ENCODE measurements at places on chromosomes 2 and 18.

GRCh38 chr2:178331474-178332432, 119.2 kb downstream of the PRKRA start:
- no peak for DNase-seq

- DNase-seq, result no peak
These were observed 39.6 kb upstream of the LDLRAD4 start for GRCh38 chr18:13178976-13179375.

DNA sequence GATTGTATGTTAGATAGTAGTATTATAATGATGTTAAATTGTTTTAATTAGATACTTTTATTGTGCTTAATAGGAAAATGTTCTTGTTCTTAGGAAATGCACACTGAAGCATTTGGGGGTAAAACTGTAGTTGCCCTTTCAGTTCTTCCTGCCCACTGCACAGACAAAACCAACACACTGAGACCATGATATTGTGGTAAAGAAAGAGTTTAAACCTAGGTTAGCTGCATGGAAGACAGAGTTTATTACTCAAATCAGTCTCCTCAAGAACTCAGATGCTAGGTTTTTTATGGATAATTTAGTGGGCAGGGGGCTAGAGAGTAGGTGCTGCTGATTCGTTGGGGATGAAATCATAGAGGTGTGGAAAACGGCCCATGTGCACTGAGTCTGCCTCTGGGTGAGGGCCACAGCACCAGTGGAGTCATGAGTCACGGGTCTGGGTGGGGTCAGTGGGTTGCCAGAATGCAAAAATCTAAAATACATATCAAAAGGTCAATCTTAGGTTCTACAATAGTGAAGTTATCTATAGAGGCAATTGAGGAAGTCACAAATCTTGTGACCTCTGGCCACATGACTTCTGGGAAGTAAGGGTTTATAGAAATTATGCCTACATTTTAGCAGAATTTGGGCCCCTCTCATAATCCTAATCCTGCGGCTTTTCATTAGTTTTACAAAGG, 283.4 kb upstream of the FBXO11 start:
- DNase-seq, result no peak

DNA sequence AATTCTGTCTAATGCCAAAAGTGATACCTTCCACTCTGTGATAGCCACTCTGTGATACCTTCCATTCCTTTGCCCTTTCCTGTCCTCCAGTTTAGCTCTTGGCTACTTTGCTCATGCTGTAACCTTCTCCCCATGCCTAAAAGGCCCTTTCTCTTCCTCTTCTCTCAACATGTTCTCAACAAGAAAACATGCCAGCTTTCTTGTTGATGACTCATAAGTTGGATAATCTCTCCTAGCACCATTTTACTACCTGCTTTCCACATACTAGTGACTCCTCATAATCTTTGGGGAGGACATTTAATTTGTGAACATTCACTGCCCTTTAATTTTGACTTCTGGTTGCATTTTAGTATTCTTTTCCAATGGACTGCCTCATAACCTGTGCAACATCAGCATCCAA, 55.9 kb upstream of the NT5C1B start:
- no peak for DNase-seq

DNA sequence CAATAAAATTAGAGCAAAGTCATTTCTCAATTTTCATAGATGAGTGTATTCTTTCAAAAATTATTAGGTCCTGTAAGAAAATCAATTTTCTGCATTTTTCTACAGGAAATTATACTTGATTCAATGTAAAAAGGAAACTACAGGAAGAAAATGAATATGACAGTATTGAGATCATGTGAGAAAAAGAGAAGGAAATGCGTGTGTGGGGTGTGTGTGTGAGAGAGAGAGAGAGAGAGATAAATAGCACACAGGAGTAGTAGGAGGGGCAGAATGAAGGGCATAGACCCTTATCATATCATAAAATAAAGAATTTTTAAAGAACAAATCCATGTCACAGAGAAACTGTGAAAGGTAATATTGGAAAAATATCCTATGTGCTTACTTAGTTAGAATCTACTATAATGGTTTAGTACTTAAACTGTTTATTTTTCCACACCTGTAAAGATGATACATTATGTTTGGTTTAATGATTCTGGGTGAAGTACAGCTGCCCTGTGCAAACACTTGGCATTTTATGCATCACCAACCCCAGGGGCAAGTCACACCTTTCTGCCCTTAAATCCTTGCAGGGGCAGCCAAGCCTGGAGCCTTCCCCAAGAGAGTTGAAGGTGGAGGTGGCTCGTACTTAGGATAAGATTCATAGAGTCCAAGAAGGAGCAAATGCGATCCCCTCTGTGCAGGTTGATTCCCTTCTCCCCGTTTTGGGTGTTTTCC, 276.4 kb downstream of the TGIF1 start:
- DNase-seq, result no peak

GRCh38 chr2:144376460-144376859, 143.5 kb downstream of the ZEB2 start:
- no peak for DNase-seq

DNA sequence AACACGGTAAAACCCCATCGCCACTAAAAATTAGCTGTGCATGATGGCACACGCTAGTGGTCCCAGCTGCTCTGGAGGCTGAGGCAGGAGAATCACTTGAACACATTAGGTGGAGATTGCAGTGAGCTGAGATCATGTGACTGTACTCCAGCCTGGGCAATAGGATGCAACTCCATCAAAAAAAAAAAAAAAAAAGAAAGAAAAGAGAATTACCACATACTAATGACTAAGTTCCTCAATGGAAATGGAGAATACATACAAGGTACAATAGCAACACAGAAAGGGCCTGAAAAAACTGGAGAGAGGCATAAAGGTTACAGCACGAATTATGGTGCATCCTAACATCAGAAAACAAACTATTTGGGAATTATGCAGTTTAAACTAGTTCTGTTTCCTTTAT, 81.3 kb downstream of the CDH2 start:
- DNase-seq, result no peak

DNA sequence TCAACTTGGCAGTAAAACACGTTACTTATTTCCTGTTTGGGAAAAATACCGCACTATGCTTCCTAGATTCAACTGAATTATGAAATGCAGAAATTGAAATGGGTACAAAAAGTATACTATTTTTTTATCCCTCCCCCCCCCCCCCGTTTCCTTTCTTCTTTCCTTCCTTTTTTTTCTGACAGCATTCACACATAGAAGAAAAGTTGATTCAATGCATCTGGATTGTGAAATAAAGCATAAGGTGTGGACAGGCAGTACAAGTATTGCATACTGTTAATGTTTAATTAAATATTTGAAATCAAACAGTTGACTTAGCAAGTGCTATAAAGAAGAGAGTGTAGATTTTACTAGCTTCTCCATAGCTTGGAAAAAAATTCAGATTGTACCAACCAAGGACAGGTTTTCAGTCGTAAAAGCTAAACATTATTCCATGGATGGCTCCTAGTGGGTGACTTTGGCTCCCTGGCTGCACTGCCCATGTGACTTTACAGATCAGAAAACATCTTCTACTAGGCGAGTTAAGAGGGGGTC, 21.6 kb upstream of the AGFG1 start:
- no peak for DNase-seq

- no peak for DNase-seq
These were observed 492 bp downstream of the CHRNA1 start for GRCh38 chr2:174763780-174764179.

DNA sequence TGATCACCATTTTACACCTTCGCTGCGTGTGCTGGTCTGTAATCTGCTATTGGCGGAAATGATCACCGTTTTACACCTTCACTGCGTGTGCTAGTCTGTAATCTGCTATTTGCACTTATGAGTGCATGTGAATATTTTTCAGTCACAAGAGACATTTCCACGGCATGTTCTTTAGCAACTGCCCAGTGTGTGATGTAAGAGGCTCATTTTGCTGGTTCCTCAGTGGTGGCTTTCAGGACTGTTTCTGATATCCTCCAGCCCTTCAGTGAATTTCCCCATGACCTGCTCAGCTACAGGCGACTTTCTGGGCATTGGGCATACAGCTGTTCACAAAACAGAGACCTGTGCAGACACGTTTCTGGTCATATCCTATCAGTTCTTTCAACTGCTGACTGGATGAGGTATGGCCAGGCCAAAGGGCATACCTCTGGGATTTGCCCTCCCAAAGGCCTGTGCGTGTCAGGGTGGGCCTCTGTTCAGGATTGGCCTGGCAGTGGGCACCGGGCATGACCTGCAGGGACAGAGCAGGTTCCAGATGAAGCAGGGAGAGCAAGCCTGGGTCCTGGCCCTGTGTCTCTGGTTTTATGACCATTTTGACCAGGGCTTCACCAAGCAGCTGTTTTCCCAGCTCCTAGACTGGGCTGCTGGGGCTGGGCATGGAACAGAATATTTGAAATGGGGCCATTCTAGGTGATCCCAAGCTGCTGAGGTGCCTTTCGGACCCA, 521 bp upstream of the PROM2 start:
- no peak for DNase-seq

- DNase-seq, result no peak
These were observed 196.1 kb downstream of the LTBP1 start for GRCh38 chr2:33142810-33143209.

- no peak for DNase-seq
These were observed 115.2 kb downstream of the INHBB start for GRCh38 chr2:120461092-120461491.

DNA sequence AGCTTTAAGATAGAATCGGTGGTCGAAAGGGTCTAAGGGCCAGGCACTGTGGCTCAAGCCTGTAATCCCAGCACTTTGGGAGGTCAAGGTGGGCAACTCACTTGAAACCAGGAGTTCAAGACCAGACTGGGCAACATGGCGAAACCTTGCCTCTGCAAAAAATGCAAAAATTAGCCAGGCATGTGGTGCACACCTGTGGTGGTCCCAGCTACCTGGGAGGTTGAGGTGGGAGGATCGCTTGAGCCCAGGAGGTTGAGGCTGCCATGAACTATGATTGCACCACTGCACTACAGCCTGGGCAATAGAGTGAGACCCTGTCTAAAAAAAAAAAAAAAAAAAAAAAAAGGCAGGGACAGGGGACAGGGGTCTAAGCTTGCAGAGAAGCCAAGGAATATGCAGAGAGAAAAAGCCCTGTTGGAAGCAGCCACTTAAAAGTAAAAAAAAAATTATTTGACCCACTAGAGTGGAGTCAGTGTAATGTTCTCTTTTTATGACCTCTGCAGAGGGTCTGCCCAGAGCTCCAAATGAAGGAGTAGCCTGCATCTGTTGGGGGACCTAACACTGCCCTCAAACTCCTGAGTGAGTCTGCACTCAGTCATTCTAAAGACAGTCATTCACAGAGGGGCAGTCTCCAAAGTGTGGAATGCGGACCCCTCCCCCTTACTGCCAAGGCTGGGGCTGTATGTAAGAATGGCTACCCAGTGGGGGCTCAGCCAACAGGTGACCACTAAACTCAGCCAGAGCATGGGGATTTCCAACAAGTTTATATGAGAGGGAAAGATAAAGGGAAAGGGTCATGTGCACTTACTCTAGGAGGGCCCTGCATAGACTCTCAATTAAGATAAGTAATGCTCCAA, 118.5 kb upstream of the CDCA7 start:
- no peak for DNase-seq

- peak; percentile 46 for DNase-seq
These were observed 261.0 kb upstream of the CXCR4 start for GRCh38 chr2:136378712-136379595.

- no peak for DNase-seq
These were observed 3.0 kb downstream of the CALCRL start for GRCh38 chr2:187445051-187445450.

DNA sequence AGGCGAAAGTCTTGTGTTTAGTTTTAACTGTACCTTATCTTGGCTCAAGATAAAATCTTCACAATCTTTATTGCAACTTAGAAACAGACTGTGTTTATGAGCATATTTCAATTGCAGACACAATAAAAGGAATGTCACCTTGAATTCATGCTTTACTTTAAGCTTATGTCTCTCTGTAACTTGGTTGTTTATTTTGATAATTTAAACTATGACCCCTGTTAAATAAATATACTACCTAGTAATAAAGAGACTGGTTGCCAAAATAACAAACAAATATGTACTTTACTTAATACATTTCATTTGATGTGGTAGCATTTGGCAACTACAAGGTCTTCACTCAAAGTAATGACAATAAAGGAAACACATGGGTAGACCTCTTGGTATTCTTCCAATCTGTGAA, 202.6 kb downstream of the KCNJ3 start:
- no peak for DNase-seq

DNA sequence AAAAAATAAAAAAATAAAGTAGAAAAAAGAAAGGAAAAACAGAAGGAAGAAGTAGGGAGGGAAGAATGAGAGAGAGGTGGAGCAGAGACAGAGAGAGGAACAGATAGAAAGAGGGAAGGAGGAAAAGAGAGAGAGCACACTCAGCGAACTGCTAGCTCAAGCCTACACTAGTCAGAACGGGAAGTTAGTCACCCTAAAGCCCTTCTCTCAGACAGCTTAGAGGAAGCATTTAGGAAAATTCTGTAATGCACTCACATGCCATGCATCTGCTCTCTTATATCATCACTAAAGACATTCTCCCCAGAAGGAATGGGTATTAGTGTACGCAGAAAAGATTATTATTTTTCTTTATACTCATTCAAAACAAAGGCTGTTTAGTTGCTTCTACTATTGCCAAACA, 68.1 kb upstream of the SULT1C3 start:
- no peak for DNase-seq

DNA sequence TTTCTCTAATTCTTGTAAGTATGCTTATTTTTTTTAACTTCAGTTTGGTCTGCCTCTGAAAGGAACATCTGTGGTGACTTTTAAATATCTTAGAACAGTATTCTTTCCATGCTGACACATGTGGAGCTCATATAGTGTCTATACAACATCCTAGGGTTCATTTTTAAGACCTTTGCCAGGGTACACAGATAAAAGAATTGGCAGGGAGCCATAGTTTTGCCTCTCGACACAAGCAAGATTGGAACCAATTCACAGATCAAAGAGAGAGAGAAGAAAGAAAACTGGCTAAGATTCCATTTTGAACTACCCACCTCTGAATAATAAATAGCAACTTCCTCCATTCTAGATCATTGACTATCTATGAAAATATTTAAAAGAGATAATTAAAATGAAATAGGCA, 142.7 kb upstream of the ST6GAL2 start:
- no peak for DNase-seq

DNA sequence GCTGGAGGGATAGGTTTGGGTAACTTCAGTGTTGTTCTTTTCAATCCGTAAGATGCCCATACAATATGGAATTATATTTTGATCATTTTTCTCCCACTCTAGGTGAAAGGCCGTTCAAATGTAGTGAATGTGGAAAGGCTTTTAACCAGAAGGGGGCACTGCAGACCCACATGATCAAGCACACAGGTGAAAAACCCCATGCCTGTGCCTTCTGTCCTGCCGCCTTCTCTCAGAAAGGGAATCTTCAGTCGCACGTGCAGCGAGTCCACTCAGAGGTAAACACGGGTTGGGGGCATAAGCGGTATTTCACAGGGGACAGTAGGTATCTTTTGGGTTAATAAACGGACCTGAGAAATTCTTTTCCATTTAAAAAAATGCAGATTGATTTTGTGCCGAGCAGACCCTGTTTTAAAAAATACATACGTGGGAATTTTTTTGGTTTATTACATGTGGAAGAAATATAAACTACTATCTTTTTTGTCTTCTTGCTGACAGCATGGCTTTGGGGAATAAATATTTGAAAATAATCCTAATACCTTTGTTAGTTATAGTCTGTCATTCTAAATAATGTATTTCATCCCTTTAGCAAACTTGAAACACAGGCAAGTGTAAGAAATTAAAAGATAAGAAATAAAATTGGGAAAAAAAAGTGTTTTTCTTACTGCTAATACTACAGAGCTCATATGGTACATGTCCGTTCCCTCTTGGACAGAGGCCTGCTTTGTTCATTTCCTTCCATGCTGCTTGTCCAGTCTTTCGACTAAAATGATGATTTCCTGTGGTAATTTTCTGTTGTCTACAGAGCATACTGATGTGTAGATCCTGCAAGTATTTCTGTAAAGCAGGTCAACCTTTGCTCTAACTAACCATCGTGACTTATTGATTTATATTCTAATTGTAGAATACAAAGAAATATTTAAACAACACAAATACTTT, 53.3 kb downstream of the ZNF236 start:
- no peak for DNase-seq
